ENCODE measurements at places on chromosomes 11 and 22. TPM values are rescaled to one million over a fixed set of nuclear protein-coding genes. Genes with fewer than 3 reads are reported as not detected.

TRIM22 gene
- 112 TPM for total RNA-seq

BTBD18 gene
- not detected for total RNA-seq

APOA5 gene
- not detected for total RNA-seq

MAJIN gene
- not detected for total RNA-seq

OR8B3 gene
- total RNA-seq = not detected

ACRV1 gene
- not detected for total RNA-seq
